ENCODE measurements at places on chromosomes 5 and 9.

- no peak for DNase-seq
Observed at GRCh38 chr9:107982745-107983144, 493.2 kb upstream of the KLF4 start.

GRCh38 chr5:32503261-32503660, 58.7 kb upstream of the ZFR start:
- DNase-seq: no peak

GRCh38 chr5:53678981-53679660, 118.7 kb downstream of the NDUFS4 start:
- DNase-seq: no peak

DNA sequence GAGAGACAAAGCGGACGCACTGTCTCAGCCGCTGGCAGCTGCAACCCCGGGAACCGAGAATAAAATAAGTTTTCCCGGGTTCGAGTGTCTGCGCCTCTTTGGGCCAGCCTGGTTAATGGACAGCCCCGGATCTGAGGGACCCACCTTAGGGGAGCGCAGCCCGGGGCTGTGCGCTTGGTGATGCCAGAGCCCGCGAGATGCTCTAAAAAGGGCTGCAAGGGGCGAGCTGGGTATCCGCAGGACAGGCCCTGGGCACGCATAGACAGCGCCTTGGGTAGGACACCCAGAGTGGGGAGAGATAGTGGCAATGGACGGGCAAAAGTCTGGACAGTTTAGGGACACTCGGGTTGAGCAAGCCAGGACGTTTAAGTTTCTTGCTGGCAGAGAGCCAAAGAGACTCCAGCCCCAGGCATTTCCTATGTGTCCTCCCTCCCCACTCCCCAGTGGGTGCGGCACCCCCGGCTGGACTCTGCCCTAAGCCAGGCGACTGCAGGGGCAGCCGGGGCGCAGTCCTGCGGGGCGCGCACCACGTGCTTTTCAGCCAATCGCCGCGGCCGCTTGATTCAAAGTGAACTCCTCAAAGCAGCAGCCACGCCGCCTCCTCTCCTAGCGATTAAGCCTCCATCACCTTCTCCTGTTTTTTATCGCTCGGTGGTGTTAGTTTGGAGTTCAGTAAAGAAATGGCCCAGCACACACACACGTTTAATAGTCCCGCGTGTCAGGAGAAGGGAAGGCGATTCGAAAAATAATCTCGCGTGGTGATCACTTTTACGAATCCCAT, 616 bp upstream of the ENC1 start:
- DNase-seq: peak; percentile 12

DNA sequence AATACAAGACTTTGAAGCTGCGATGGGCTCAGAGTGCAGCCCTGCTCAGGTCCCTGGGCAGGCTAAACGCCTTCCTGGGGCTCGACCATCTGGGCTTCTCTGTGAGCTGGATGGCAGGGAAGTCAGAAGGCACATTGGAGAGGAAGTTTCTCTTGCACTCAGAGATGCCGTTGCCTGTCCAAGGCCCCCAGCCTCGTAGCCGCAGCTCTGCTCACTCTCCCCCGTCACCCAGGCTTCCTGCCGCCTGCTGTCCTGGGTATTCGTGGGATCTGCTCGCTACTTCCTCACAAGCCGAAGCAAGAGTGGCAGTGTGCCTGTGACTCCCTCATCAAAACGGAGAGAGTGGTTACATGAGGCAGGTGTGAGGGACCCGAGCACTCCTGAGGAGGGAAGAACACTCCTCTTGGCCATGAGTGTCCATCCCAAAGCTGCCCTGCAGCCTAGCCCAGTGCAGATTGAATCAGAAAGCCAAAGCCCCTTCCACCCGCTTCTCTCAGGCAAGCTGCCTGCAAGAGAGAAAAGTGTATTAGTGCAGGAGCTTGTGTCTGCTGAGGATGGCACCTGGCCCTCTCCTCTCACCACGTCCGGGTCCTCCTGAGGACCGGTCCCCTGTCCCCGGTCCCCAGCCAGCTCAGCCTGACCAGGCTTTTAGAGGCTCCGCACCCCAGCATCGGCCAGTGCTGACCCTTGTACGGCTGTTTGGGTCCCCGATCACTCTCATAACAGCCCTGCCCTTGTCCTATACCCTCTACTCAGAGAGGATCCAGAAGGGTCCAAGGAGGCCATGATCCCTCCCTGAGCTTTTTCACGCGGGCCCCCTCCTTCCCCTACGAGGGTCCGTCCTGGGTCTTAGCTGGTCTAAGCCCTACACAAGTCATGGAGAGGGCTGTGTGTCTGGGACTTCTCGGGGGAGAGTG, 7.3 kb downstream of the FCN2 start:
- DNase-seq: no peak

DNA sequence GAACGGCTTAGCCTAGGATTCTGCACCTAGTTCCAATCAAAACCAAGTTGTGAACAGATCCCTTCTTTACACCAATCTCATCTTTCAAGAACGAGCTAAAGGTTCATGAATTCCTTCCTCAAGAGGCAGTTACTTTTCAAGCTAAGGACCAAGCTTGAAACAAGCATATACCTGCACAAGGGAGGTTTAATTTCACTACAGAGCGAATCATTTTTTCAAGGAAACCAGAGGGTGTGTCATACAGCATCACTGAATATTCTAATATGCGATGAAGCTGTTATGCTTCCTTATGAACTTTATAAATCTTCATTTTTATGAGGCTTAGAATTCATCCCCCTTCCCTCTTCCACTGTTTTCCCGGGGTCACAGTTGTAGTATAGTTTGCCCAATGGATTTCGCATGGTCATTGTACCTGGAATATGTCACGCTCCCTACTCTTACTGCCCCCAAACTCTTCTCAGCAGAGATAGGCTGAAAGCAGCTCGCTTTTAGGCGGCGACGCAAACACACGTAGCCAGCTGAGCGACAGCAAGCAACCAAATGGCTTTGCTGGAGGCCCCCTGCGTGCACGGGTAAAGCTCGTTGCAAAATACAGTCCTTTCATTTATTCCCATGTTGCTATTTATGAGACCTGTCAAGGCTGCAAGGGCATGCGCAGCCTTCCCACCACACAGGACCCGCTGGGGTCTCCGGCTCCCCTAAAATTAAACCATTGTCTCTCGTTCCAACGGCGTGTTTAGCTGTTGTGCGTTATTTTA, 832 bp downstream of the LMBRD2 start:
- DNase-seq: no peak

GRCh38 chr5:76379316-76379715, 23.8 kb upstream of the IQGAP2 start:
- DNase-seq: no peak

DNA sequence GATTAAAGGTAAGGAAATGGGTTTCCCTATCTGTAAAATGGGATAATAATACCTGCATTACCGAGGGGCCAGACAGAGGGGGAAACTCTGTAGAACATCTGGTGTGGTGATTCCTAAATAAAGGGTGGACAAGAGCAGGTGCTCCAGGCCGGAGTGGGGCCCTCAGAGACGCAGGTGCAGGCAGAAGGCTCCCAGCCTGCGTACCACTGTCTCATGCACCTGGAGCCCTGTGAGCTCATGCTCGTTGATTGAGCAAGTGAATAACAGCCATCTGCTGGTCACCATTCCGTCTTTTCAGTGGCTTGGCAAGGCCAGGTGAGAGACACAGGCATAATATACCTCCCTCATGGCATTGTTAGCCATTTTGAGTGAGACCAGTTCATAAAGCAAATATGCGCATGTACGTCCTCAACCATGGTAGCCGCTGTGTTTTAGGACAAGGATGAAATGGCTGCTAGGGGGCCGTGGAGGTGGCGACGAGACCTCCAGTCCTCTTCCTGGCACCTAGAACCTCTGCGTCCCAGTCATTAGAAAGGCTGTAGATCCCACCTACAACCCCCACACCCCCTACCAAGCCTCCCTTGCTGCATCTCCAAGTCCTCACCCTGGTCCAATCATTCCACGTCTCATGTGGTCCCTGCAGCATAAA, 198.0 kb upstream of the MVB12B start:
- DNase-seq: no peak

GRCh38 chr5:107272954-107273353, 397.8 kb downstream of the EFNA5 start:
- DNase-seq: no peak

DNA sequence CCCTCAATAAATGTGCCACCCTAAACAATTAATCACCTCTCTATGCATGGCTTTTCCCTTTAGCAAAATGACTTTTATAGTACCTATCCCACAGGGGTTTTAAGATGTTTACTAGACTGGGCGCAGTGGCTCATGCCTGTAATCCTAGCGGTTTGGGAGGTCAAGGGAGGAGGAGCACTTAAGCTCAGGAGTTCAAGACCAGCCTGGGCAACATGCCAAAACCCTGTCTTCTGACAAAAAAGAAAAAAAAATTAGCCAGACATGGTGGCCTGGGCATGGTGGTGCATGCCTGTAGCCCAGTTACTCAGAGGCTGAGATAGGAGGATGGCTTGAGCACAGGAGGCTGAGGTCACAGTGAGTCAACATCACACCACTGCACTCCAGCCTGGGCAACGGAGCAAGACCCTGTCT, 13.5 kb downstream of the SH3TC2 start:
- no peak for DNase-seq

GRCh38 chr5:31273161-31273560, 79.7 kb downstream of the CDH6 start:
- no peak for DNase-seq

- no peak for DNase-seq
Observed at GRCh38 chr9:95985440-95986055, 110.1 kb downstream of the ERCC6L2 start.

GRCh38 chr9:82404196-82404870, 415.8 kb downstream of the SPATA31D1 start:
- no peak for DNase-seq

DNA sequence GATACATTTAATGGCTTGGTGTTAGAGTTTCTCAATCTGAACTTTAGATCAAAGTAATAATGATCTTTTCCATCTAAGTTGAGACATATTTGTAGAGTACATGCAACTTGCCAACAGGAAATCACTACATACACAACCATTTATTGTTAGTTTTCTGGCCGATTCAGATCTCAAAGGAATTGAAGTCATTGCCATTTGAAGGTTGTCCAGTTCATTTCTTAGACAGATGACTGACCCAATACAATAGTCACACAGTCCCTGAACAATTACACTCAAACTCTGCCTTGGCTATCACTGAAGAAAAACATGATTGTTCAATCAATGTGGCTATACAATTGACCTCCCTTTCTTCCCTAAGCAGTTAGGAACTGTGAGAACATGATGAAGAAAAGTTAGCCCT, 753.2 kb upstream of the RIOK2 start:
- DNase-seq: no peak

GRCh38 chr5:134769206-134769605, 10.6 kb downstream of the DDX46 start:
- DNase-seq: no peak

DNA sequence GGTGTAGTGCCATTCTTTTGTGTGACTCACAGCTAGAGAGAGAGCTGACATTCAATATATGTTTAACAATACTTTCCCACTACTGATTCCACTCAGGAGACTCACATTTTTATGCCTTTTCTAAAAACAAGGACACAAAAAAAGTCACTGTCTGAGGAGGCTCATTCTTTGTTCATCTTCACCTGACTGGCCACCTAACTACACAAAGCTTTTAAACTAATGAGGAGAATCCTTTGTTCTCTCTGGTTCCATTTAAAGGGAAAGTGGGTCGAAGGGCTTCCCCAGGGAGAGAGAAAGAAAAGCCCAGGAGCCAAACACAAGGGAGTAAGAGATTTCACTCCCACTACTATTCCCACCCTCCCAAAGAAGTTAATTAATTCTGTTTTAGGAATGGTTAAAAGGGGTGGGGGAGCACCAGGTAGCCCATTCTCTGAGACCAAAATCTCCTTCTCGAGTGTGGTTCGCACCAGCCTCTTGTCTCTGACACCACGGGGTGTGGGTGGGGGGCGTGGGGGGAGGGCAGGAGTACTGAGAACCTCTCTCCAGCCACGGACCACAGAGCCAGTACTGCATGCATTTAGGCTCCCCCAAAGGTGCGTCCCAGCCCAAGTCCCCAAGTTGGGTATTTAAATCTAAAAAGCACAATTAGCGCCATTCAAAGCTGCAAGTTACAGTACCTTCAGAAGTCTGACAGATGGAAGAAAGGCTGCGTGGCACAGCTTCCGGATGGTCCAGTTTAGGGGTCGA, 747 bp downstream of the TRPM3 start:
- no peak for DNase-seq

DNA sequence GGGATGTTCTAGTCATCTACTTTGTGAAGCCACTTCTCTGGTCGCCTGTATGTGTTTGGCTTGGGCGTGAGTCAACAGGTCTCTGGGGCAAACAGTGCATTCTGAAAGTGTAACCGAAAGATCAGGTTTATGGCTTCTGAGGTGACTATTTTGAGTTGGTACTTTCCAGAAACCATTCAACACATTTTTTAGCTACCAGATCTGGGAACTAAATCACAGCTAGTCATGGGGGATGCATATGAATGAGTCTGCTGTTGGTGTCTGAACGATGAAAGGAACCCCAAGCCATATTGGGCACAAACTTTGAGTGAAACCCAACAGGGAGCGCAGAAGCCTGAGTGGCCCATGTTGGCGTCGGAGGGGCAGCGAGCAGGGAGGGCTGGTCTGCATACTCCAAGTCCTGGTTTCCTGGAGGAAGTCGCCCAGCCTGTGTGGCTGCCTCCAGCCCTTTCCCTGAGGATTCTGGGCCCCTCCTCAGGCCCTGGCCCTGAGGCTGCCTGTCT, 35.3 kb downstream of the UBE2QL1 start:
- no peak for DNase-seq

DNA sequence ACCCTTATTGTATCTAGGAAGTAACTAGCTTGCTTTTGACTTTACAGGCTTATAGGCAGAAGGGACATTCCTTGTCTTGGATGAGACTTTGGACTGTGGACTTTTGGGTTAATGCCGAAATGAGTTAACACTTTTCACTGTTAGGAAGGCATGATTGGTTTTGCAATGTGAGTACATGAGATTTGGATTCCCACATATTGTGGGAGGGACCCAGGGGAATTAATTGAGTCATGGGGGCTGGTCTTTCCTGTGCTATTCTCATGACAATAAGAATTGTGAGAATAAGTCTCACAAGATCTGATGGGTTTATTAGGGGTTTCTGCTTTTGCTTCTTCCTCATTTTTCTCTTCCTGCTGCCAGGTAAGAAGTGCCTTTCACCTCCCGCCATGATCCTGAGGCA, 417.5 kb downstream of the HINT1 start:
- no peak for DNase-seq

- no peak for DNase-seq
Observed at GRCh38 chr5:110790673-110791072, 51.9 kb downstream of the SLC25A46 start.

GRCh38 chr9:112784020-112784785, 33.6 kb downstream of the SNX30 start:
- no peak for DNase-seq

DNA sequence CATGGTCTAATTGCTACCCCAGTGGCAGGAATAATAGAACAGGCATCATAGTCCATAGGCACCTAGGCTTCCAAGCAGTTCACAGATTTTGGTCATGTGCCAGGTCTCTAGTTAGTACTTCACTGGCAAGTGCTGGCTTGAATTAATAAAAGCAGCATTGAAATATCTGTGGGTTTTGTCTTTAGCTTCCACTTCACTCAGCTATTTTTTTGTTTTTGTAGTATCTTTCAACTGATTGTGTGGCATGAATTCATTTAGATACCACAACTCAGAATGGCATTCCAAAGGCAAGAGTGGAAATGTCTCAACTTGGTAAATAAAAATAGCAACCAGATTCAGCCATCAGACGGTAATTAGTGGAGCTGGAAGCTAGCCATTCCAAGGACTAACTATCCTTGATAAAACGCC, 27.9 kb upstream of the ITGA2 start:
- DNase-seq: no peak
